ENCODE measurements at places on chromosomes 2 and 18.

DNA sequence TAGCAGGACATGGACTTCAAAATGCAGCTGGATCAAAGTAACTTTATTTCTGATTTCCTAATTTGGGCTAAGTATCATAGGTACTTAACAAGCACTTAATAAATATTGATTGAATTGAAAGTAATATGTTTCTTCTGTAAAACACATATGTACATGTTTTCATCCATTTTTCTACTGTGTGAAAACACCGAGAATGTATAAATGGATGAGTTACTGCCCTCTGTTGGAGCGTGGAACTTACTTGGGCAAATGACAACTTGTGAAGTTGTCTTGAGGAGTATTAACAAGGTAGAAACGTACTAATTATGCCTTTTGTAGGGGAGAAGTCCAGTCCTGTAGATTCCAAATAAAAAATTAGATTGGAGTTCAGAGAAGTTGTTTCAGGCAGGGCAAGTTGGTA lies 87.2 kb downstream of the PHLPP1 start:
- peak; percentile 15 for DNase-seq

- DNase-seq: peak; percentile 77
Observed at GRCh38 chr2:173354073-173354581, 545 bp upstream of the CDCA7 start.

DNA sequence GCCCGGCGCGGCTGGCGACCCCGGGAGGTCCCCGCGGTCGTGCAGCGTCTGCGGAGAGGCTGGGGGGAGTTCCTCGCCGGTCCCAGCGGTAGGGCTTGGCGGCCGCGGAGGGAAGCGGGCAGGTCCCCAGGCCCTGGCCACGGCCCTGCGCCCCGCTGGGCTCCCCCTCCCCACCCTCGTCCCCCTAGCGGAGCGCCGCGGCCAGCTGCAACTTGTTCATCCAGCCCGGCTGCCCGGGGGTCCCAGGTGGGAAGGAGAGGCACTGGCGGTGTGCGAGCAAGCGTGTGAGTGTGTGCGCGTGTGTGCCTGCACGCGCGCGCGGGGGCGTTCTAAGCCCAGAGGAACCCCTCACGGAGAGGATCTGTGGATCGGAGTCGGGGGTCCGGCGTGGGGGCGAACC lies 1.3 kb downstream of the PTPRM start:
- DNase-seq: no peak

GRCh38 chr2:107062173-107062572 lies 176.2 kb upstream of the ST6GAL2 start:
- DNase-seq: no peak

DNA sequence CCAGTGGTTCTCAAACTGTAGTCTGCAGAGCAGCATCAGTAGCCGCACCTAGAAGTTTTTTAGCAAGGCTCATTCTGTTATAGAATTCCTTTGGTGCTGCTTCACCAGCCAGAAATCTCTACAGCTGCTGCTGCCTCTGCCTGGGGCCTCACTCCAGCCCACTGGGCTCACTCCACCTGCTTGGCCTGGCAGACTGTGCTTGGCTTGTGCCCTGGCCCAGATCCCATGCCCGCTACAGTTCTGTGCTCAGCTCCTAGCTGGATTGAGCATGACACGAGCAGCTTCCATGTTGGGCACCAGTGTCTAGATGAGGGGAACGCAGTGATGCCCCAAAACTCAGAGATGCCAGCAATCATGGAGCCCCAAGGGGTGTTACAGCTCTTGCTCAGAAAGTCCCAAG lies 22.6 kb downstream of the MAPK4 start:
- DNase-seq: no peak

- no peak for DNase-seq
Observed at GRCh38 chr2:111995148-111995547, 59.9 kb upstream of the TMEM87B start.

DNA sequence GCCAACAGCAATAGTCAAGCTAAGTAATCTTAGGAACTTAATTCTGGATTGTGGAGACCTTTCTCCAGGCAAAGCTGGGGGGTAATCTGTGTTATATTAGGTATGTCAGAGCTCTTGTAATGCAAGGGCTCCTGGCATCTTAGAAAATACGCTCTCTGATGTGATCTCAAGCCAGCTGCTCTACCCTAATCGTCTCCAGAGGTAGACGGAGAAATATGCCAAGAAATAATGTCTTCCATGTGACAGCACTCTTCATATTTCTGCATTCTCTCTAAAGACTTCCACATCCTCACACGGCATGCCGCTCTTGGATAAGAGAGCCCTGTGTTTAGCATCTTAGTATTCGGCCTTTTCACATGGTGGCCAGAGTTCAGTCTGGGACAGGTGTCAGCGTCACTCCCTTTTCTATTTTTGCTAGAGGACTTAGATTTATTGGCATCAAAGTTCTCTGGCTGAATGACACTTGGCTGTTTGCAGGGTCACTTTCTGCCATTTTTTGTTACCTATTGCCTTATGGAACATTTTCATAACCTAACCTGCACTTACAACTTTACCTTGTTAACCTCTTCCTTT lies 25.2 kb downstream of the CAPN13 start:
- DNase-seq: no peak

DNA sequence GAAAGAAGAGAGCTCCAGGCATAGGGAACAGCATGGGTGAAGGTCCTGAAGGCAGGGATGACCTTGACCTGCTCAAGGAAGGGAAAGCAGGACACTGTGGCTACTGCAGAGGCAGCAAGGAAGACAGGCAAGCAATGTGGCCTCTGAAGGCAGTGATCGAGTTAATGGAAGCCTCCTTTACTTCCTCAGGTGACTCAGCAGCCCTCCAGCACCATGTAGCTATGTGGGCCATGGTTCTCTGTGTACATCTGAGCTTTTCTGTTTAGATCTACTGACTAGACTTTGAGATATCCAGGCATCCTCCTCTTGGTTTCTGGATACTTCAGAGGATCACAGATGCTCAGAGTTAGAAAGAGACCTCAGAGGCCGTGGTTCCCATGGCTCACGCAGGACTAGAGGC lies 107.3 kb upstream of the PID1 start:
- no peak for DNase-seq

GRCh38 chr2:67451086-67451832 lies 54.1 kb downstream of the ETAA1 start:
- peak; percentile 57 for DNase-seq

DNA sequence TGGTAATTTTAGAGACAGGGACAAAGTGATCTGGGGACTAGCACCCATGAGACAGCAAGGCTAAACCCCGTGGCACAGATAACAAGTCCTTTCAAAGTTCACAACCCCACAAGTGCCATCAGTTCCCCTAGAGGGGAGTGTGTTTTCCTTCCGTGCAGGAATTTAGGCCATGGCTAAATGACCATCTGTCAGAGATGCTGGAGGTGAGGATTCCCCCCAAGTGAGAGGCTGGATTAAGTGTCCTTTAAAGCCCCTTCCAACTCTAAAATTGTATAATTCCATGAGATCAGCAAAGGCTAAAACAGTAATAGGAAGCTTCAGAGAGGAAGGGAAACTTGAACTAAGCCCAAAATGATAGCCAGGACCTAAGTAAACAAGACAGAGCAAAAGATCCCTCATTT lies 8.7 kb downstream of the FEZ2 start:
- DNase-seq: no peak

DNA sequence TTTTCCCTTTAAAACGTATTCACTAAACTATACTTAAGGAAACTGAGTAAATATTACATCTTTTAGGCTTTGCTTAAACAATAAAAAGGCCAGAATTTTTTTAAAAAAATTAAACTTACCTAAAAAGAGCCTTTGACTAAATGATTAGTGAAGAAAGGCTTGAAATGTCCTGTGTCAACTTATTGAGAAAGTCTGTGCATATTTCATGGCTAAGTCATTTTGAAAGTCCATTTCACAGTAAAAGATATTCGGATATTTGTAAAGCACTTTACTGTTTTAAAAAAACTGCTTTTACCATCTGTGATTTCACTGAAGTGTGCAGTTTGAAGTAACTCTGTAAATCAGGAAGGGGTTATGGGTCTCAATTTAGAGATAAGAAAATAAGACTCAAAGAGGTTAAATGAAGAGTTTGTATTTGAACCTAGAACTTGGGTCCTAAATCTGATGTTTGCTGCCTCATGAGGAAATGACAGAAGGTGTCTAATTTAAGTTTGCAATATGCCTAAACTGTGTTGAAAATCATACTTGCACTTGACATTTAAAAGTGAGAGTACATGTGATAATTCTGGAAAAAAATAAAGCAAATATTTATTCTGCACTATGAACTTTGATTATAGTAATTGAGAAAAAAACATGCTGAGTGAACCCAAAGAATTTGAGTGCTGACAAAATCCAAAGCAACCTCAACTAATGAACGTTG lies 50.5 kb downstream of the RAB27B start:
- no peak for DNase-seq

- DNase-seq: no peak
Observed at GRCh38 chr2:106867196-106867953, 18.6 kb downstream of the ST6GAL2 start.

DNA sequence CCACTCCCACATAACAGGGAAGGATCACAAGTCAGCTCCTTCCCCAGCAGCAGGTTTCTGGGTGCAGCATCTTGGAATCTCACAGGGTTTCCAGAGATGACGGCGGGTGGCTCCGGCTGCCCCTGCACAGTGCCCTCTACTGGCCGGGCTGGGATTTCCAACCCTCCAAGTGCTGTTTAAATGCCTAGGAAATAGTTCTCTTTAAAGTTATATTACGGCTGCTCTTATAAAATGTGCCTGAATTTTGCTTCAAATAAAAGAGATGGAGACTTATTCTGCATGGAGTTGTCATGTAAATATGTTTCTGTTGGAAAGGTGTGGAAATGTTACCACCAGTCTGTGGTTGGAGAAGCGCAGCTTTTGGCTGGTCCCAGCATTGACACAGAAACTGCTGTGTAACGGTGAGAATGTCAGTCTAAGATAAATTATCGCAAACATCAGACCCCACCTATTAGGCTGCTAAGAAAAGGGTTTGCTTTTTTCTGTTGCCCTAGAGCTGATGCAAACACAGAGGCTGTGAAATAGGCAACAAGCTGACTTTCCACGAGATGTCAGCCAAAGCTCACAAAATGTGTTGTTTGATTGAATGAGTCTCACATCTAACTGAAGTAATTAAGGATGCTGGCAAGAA lies 3.3 kb upstream of the HJURP start:
- DNase-seq: peak; percentile 38

- no peak for DNase-seq
Observed at GRCh38 chr2:193368615-193369014, 1173.9 kb upstream of the TMEFF2 start.

- no peak for DNase-seq
Observed at GRCh38 chr2:179098080-179098689, 48.2 kb upstream of the CCDC141 start.

GRCh38 chr2:241733391-241734207 lies 831 bp upstream of the D2HGDH start:
- DNase-seq: no peak

DNA sequence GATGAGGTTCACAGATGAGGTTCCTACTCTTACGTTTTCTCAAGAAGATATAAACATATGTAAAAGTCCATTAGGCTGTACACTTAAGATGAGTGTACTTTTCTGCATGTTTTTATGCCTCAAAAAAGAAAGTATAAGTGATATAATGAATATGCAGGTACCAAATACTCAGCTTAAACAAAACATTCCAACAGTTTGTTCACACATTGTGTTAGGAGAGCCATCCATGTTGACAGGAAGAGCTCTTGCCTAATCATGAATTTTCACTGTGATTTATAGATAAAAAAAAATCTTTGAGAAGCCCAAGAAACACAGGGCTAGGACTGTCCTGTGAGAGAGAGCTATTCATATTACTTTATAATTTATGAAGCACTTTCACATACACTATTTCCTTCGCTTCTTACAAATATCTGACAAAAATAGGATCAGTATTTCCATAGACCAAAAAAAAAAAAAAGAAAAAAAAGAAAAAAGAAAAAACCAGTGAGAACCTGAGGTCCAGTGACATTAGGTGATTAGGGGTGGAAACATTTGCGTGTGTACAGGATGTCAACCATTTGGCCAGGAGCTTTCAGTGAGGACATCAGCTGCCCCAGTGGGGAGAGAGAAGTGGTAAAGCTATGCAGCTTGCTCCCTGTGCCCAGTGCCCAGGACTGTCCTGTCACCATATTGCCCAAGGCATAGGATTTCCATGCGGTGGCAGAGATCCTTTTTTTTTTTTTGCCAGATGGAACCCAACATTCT lies 38.7 kb downstream of the BUB1 start:
- no peak for DNase-seq

GRCh38 chr18:78865056-78865598 lies 114.5 kb upstream of the SALL3 start:
- DNase-seq: no peak
